Thyroid gland (tissue), 4 donors: ENCODE measurements at places on chromosomes 7 and 10.

DNA sequence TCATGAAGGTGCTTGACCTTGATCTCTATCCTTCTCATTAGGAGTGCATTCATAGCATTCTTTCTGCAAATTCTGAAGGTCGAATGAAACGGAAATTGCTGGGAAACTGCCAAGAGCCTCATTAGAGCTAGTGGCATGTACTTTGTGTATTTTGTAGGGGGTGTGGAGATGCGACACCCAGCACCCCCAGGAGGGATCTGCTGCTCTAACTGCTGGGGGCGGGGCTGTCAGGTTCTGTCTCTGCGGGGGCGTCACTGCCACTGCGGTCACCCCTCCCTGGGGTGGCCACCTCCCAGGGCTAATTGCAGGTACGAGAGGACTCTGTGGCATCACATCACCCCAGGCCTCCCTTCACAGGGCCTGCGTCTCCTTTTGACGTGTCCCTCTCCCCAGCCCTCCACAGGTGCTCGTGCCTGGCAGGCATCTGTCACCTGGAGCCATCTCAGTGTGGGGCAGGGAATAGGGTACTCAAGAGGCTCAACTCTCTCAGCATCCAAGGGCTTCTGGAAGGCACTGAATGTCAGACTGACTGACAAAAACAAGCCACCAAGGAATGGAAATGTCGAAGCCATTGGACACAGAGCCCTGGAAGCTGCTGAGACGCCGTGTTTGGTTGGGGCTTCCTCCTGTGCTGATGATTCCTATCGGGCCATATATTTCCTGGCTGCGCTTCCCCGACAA, 151.1 kb downstream of the ACTR3B start:
- DNase-seq = peak; percentile 79

GRCh38 chr7:9302436-9302835, 869.0 kb downstream of the NXPH1 start:
- DNase-seq = no peak

DNA sequence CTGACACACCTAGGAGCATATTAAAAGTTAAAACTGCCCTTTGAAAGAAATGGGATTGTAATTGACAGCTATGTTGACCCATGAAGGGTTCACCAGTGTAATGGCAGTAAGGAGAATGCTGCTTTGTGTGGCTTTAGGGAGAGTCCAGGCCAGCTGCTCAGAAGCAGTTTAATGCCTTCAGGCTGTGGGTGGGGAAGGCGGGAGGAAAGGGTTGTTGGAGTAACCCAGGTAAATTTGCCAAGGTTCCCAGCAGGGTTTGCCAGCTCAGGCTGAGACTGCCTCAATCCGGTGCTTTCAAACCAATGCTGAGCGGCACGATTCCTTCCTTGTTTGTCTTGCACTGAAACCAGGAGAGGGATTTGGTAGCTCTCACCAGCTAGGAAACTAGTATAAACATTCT, 637.2 kb downstream of the INHBA start:
- DNase-seq = peak; percentile 77

DNA sequence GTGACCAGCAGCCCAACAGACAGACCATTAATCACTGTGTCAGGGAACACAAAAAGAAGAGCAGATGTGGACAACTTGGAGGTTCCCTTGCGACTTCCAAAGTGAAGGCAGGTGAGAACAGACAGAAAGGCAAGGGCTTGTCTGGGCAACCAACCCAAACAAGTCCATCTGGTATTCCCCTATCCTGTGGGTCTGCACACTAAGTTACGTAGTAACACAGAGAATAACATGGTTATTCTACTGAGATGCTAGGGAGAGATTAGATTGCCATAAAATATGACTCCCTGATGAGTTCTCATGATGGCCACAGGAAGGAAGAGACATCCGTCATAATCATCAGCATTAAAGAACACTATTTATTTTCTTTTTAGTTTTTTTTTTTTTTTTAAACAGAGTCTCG, 252.2 kb downstream of the CALN1 start:
- no peak for DNase-seq

- no peak for DNase-seq
Observed at GRCh38 chr10:21039721-21040120, 142.6 kb upstream of the NEBL start.
